BJ (cell line): ENCODE measurements at places on chromosomes 3 and 15. TPM values are rescaled to one million over a fixed set of nuclear protein-coding genes. Genes with fewer than 3 reads are reported as not detected.

GOLGA6D gene
- polyA plus RNA-seq = not detected in 2 replicates

NEO1 gene
- polyA plus RNA-seq = 2.9 and 3.2 TPM in 2 replicates

PDE8A gene
- polyA plus RNA-seq = 22.5 and 29.5 TPM in 2 replicates

ACTR8 gene
- 33.0 and 36.8 TPM in 2 replicates for polyA plus RNA-seq

CCDC33 gene
- 0.18 and 0.26 TPM in 2 replicates for polyA plus RNA-seq

CCR9 gene
- not detected in 2 replicates for polyA plus RNA-seq

COLQ gene
- 1.0 and 1.6 TPM in 2 replicates for polyA plus RNA-seq

SEMA6D gene
- 1.1 and 2.1 TPM in 2 replicates for polyA plus RNA-seq

GXYLT2 gene
- 5.7 and 6.3 TPM in 2 replicates for polyA plus RNA-seq

CPN2 gene
- polyA plus RNA-seq = not detected in 2 replicates

GOLGA6B gene
- polyA plus RNA-seq = not detected in 2 replicates

ACP3 gene
- polyA plus RNA-seq = 0.37 and 0.42 TPM in 2 replicates

LPP gene
- 33.3 and 60.0 TPM in 2 replicates for polyA plus RNA-seq

ADGRG7 gene
- polyA plus RNA-seq = not detected in 2 replicates

CD200R1 gene
- polyA plus RNA-seq = not detected in 2 replicates

ERC2 gene
- 0.07 and 0.40 TPM in 2 replicates for polyA plus RNA-seq

IMPG2 gene
- 0.10 and 0.15 TPM in 2 replicates for polyA plus RNA-seq

GRK7 gene
- polyA plus RNA-seq = not detected in 2 replicates

GCHFR gene
- polyA plus RNA-seq = 2.5 and 3.1 TPM in 2 replicates

TM4SF1 gene
- polyA plus RNA-seq = 37.5 and 48.0 TPM in 2 replicates

LINGO1 gene
- not detected in 2 replicates for polyA plus RNA-seq

CNTN3 gene
- polyA plus RNA-seq = 2.6 and 6.1 TPM in 2 replicates

GABPB1 gene
- 17.1 and 21.9 TPM in 2 replicates for polyA plus RNA-seq

KBTBD13 gene
- polyA plus RNA-seq = not detected in 2 replicates

PRR20G gene
- polyA plus RNA-seq = not detected in 2 replicates

TTLL13 gene
- polyA plus RNA-seq = 0.04 and 0.05 TPM in 2 replicates

P2RY13 gene
- not detected in 2 replicates for polyA plus RNA-seq

C15orf62 gene
- 0.04 TPM in 1 of 2 replicates, not detected in the other for polyA plus RNA-seq

DLL4 gene
- 0.32 and 0.47 TPM in 2 replicates for polyA plus RNA-seq

OR5H14 gene
- polyA plus RNA-seq = not detected in 2 replicates

MINAR1 gene
- polyA plus RNA-seq = 0.37 and 0.43 TPM in 2 replicates

XCR1 gene
- polyA plus RNA-seq = not detected in 2 replicates
